ENCODE measurements at places on chromosomes 3 and 15.

GRCh38 chr3:129343643-129344360 is 65.1 kb downstream of the HMCES start:
- no peak for DNase-seq

DNA sequence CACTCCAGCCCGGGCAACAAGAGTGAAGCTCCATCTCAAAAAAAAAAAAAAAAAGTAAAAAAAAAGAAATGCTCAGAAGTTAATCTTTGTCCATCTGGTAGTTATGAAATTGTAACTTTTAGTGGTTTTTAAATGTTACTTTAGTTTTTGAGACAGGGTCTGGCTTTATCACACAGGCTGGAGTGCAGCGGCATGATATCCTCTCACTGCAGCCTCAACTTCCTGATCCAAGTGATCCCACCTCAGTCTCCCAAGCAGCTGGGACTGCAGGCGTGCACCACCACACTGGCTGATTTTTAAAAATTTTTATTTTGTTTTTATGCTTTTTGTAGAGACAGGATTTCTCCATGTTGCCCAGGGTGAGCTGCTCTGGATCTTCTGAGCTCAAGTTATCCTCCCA is 1.3 kb downstream of the RNU5B-1 start:
- no peak for DNase-seq

DNA sequence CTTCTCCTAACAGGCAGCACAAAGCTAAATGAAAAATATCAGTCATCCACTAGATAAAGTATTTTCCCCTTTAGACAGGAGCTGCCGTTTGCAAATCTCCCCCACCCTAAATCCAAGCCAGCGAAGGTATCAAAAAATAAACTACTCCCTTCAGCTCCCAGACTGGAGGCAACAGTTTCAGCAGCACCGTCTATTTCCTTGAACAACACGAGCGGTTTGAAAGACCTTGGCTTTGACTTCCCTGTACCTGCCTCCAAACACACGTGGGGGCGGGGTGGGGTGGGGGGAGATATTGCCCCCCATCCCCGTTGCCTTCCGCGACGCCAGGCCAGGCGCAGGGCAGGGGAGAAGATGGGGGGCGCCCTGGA is 832 bp upstream of the CACNA1D start:
- DNase-seq, result no peak

GRCh38 chr3:193831495-193832455 is 238.8 kb downstream of the OPA1 start:
- no peak for DNase-seq

DNA sequence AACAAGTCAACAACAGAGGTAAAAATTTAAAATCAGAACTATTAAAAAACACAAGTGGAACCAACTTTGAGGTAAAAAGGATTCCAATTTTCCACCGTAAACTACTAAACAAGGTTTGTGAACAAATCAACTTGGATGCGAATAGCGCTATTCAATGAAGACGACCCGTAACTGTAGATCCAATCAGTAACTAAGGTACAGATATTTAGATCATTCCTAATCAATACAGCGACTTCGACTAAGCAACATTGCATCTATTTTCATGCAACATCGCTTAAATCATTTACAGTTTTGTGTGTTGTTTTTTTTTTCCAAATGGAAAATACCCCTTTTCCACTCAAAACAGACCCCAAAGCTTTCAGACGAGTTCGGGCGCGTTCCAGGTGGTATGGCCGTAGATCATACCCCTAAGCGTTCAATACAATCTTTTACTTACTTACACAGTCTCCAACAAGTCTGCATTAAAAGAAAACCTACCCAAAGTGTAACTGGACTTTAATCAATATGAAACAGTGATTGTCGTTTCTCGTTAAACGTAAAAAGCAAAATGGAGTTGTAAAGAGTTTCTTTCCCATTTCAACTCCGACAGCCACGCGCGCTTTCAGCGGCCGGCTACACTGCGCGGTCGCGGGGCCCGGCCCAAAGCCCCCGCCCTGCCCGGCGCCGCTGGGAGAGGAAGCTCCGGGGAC is 786 bp downstream of the RHOA start:
- DNase-seq, result peak; percentile 26

DNA sequence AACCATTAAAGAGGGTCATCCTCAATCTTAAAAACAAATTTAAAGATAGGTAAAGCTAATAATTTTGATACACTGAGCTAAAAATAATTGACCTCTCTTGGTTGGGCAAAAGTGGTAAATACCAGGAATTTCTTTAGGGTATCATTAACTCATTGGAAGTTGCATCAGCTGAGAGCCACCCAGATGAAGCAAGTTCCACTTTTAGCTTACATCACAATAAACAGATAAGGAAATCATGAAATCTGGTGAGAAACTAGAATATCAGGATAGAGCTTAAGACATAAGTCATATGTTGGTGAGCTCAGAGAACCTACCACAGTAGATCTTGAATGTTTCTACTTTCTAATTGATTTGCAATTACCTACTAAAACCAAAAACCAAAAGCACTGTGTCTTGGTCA is 97.4 kb upstream of the SLC2A2 start:
- no peak for DNase-seq

DNA sequence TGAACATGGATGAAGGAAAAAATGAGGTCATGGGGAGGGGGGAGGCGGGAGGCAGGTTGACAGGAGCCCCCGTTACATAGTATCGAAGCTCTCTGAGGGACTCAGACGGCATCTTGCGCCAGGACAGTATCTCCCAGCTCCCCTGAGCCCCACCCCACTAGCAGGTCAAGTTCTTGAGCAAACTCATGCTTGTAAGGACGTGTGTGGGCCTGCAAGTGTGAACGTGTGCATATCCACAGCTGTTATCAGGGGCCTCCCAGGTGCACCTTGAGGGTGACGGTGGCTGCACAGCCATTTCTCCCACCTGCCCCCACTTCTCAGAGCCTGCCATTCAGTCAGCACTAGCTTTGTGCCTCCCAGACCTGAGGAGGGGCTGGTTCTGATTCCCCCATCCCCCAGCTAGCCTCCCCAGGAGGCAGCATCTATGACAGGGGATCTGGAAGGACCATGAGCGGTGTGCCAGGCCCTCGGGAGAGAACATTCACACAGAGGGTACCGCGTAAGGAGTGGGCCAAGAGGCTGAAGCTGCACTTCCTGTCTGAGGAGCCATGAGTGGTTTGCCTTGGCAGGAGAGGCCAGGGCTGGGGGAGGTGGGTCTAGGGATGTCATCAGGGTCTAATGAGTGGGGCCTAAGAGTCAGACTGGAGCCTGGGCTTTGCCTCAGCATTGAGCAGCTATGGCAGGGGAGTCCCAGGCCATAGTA is 2.9 kb downstream of the SEMA3F start:
- DNase-seq, result no peak

GRCh38 chr15:90645873-90646575 is 71.1 kb upstream of the BLM start:
- no peak for DNase-seq

DNA sequence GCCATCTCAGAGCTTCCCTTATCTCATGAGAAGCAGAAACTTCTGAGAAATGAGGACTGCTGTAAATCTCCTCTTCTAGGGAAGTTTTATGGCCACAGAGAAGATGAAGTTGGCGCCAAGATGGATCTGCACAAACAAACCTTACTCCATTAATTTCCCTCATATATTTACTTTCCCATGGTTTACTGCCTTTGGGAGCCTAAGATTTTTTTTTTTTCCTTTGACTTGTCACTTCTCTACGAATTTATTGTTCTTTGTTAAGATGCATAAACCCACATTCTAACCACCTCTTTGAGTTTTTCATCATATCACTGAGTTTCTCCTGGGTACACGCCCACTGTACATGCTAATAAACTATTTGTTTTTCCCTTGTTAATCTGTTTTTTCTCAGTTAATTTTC is 21.5 kb upstream of the NPTN start:
- no peak for DNase-seq
